ENCODE measurements at places on chromosomes 3 and 15. TPM values are rescaled to one million over a fixed set of nuclear protein-coding genes. Genes with fewer than 3 reads are reported as not detected.

DNA sequence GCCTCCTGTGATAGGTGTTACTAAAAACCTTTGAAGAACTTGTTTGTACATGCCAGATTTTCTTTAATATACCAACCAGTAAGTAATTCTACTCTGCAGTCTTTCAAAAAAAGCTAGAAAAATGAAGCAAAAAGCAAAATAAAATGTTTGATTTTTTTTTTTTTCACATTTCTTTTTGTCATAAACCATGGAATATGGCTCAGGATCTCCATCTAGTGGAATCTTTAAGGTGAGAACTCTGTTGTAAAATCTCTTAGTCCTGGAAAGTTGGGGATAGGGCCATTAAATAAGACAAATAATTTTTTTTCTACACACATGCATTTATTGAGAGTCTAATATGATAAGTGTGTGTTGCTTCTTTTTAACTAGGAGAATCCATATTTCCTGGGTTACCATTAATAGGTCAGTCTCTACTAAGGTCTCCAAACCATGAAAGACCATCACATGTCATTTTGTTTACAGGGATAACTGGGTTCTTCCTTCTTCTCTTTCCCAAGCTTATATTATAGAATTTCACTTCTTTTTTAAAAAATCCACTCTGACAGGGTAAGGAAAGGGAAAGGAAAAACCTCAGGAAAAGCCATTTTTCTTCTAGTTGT lies 84.6 kb downstream of the SLC9A9 start:
- no peaks in the 10 kb centered on the region for H3K36me3 ChIP-seq
- H3K27ac ChIP-seq = no peak overlapping the region
- no peak overlapping the region for H3K4me3 ChIP-seq
- DNase-seq = no peak
- H3K4me1 ChIP-seq = peaks cover 7% of the 10 kb centered on the region
- H3K27me3 ChIP-seq = no peaks in the 10 kb centered on the region

INKA1 gene
- 1.7 TPM for total RNA-seq

TM4SF1 gene
- total RNA-seq = 0.18 TPM

DNA sequence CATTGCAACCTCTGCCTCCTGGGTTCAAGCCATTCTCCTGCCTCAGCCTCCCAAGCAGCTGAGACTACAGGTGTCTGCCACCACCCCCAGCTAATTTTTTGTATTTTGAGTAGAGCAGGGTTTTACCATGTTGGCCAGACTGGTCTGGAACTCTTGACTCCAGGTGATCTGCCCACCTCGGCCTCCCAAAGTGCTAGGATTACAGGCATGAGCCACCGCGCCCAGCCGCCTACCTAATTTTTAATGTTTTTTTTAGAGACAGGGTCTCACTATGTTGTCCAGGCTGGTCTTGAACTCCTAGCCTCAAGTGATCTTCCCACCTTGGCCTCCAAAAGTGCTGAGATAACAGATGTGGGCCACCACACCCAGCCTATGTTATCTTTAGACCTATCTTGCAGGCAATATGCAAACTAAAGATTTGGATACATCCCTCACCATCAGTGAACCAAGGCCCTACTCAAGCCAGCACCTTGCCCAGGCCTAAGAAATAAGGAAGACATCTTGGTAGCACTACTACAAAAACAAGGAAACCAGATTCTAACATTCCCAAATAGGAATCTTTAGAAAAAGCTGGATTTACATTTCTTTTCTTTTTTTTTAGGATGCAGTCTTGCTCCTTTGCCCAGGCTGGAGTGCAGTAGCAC lies 6.3 kb upstream of the GMPPB start:
- no peak overlapping the region for H3K4me3 ChIP-seq
- no peaks in the 10 kb centered on the region for H3K4me1 ChIP-seq
- peaks cover 18% of the 10 kb centered on the region for H3K36me3 ChIP-seq
- H3K27ac ChIP-seq = no peak overlapping the region

- H3K27me3 ChIP-seq = no peaks in the 10 kb centered on the region
- DNase-seq = no peak
- no peaks in the 10 kb centered on the region for H3K36me3 ChIP-seq
- H3K4me3 ChIP-seq = no peak overlapping the region
Observed at GRCh38 chr15:60414016-60414682, 16.4 kb upstream of the ANXA2 start.

LRRC3B gene
- not detected for total RNA-seq

DNA sequence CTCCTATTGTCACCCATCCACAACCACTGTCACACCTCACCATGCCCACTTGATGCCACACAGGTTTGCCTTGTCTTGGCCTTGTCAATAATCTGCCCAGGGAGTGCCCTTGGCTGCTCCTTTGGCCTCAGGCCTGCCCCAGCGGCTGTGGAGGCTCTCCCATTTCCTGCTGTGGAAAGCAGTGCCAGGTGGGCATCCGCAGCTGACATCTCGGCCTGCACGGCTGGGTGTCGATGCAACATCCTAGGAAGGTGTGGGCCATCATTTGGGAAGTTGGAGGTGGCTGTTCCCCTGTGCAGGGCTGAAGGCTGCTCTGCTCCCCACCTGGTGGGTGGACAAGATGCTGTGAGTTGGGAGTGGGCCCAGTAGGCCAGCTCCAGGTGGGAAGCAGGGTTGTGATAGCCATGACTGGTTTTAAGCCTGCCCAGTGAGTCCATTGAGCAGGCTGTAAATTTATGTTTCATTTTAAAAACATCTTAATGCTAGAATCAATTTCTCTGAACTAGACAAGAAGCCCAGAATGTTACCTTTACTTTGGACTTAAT lies 12.5 kb downstream of the DNAH1 start:
- no peaks in the 10 kb centered on the region for H3K27me3 ChIP-seq
- H3K4me3 ChIP-seq = no peak overlapping the region
- no peak for DNase-seq
- H3K4me1 ChIP-seq = no peaks in the 10 kb centered on the region
- H3K36me3 ChIP-seq = no peaks in the 10 kb centered on the region

BNC1 gene
- total RNA-seq = not detected

CCDC9B gene
- 0.39 TPM for total RNA-seq

GRCh38 chr15:42239528-42240182 lies 31.6 kb upstream of the VPS39 start:
- no peak overlapping the region for H3K27ac ChIP-seq
- no peaks in the 10 kb centered on the region for H3K4me1 ChIP-seq
- no peaks in the 10 kb centered on the region for H3K27me3 ChIP-seq
- no peak for DNase-seq
- H3K4me3 ChIP-seq = no peak overlapping the region

SLC22A14 gene
- total RNA-seq = not detected

DNA sequence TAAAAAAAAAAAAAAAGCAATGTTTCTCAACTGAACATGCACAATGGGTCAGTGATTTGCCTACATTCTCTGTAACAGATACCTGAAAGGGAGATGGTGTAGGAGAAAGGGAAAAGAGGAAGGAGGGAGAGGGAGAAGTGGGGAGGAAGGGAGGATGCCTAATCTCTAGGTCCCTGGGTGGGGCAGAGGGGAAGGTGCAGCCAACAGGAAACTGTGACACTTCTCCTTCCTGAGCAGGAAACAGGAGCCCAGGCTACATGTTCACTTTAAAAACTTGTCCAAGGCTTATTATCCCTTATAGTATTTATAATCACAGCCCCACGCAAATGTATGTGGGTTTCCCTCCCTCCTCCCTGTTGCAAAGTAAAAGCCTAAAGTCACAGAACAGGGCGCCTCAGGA lies 137.9 kb downstream of the MINAR1 start:
- no peaks in the 10 kb centered on the region for H3K4me1 ChIP-seq
- DNase-seq = no peak
- no peak overlapping the region for H3K27ac ChIP-seq
- no peaks in the 10 kb centered on the region for H3K36me3 ChIP-seq
